Activated T-cell treated with anti-CD3 and anti-CD28 coated beads, Interleukin-2, amount 50 U/mL, for 1 hour (primary cell): ENCODE measurements at places on chromosomes 11 and 22.

- DNase-seq = no peak
These were observed 484.0 kb downstream of the ETS1 start for GRCh38 chr11:128103278-128103873.

- DNase-seq = no peak
These were observed 3.2 kb upstream of the PCF11 start for GRCh38 chr11:83153764-83154163.

DNA sequence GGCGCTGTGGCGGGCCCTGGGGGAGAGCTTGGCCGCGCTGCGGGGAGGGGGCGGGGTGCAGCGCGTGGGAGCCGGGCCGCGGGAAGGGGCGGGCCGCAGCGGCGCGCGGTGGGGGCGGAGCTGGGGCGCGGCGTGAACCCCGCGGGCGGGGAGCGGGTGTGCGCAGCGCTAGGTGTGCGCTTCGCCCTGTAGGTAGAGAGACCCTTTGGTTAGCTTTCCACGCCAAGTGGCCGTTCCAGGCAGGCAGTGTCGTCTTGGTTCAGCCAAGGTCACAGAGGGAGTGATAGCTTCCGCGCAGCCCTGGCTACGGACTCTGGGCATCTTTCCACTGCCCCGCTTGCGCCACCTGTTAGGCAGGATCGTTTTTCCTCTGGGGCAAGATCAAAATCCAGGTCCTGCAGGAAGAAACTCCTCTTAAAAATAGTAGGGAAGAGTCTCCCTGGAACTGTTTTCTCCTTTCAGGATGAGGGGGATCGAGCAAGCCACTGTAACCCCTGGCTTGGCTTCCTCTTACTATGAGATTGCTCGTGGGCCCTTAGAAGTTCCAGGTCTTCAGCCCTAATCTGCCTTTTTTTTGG lies 434 bp downstream of the BANF1 start:
- DNase-seq = no peak

GRCh38 chr11:91396236-91397133 lies 828.1 kb upstream of the FAT3 start:
- no peak for DNase-seq

GRCh38 chr11:120337355-120338106 lies 1.3 kb downstream of the ARHGEF12 start:
- DNase-seq = no peak

DNA sequence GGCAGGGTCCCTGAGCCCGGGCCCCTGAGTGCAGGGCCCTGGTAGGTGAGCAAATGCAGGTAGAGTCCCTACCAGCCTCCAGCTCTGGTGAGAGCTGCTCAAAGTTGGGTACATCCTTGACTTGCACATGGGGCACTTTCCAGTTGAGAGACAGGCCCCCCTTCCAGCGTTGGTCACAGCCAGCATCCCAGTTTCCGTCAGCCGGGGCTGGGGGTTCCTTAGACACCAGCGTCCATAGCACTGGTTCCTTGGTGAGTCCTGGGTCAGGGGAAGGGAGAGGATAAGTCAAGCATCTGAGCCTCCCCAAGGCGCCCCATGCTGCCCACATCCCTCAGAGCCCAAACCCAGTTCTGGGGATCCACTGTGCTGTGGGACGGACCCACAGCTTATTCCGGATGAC lies 5.6 kb downstream of the PNPLA5 start:
- DNase-seq = no peak

DNA sequence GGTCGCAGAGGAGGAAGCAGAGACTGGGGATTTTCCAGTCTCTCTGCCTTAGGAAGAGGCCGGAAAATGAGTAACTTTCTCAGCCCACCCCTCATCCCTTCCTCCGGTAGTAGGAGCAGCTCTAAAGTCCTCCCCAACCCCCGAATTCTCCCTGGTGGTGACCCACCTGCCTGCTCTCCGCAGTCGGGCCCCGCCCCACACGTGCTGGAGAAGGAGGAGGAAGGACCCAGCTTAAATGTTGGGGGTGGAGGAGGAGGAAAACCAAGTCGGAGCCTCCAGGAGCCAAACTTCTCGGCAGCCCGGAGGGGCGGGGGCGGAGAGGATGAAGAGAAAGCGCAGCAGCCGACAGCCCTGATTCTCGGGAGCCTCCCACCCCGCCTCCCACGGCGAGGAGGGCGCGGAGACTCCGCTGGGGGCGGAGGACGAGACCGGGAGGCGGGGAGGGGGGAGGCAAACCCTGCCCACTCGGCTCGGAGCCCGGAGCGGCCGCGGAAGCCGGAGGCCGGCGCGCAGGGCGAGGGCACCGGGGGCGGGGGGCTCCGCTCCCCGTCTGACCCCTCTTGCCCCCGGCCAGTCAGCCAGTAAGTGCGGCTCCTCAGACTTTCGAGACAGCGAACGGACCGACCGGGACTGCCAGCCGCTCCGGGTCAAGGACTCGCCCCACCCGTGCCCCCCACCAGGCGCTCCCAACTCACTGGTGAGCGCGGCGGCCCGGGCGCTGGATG lies at the start of gene TPBGL:
TSS of gene TPBGL (plus strand) at position 464 of the 725 bp plus-strand sequence. CDS start 276 bp downstream, outside the sequence.
- DNase-seq = peak; percentile 28

DNA sequence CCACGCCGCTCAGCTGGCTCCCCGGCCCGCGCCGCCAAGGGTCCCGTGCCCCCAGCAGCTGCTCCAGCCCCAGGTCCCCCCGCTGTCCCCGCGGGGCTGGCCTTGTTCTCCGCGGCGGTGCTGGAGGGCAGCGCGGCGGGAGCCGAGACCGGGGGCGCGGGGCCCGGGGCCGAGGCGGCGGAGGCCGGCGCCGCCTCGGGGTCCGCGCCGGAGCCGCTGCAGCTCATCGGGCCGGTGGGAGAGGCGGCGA lies 128 bp downstream of the TAF10 start:
- no peak for DNase-seq

DNA sequence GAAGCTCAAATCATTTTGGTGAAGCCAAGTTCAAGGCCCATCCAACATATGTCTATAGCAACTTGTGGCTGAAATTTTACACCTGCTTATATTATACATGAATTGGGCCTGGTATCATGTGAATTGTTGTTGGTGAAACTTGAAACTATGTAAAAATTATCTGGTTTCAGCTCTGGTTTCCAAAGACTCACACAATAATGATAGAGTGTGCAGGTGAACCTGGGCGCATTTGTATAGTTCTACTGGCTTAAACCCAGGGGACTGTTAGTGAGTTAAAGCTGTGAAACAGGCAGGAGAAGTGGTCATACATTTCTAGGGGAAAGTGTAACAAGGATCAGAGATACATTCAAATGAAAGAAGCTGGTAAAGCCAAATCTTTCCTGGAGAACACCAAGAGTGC lies 627.3 kb downstream of the METTL15 start:
- DNase-seq = no peak

- no peak for DNase-seq
These were observed 1.9 kb upstream of the PHF21A start for GRCh38 chr11:46122945-46123715.

DNA sequence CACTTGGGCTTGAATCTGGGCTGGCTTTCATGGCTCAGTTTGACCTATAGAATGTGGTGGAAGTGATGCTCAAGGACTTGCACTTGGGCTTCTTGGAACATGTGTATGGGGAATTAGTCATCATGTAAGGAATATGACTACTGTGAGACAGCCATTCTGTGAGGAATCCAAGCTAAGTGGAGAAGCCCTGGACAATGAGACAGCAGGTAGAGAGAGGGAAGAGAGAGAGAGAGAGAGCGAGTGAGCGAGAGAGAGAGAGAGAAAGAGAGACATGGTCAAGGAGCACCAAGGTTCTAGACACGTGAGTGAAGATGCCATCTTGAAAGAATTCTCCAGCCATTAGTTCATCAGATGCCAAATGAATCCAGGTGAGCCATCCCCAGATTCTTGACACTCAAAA lies 261.6 kb upstream of the SORL1-AS1 start:
- no peak for DNase-seq

DNA sequence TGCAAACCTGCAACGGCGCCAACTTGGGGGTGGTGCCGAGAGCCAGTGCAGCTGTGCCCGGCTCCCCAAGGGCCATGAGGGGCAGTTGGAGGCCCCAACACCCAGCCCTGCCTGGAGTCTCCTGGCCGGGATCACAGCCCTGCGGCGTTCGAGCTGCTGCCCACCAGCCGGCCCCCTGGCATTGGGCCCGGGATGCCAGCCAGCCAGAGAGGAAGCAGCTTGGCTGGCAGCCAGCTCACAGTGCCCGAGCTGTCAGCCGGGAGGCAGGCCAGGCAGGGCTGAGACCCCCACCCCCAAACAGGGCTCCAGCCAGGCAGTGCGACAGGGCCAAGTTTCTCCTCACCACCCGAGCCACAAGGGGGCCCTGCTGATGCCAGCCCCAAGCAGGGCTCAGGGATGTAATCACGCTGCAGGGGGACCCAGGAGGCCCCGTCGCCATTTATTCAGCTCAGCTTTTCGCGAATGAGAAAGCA lies 26.0 kb upstream of the TCF20 start:
- DNase-seq = peak; percentile 35

GRCh38 chr11:119249671-119250010 lies 43.5 kb downstream of the CBL start:
- DNase-seq = no peak

DNA sequence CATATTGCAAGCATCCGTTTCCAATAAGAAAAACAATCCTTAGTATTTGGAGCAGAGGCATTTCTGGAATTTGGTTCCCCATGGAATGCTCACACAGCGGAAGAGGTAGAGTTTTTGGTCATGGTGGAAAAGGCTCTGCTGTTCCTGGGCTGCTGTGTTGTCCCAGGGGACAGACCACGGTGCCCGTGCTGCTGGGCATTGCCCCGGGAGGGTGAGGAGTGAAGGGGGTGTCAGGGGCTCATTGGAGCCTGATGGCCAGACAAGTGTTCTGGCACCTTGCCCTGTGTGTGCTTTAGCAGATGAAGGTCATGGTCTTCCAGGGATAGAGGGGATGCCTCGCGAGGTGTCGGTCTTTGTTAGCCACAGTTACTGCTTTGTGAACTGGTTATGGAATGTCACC lies 61.2 kb downstream of the MPPED1 start:
- DNase-seq = no peak

- DNase-seq = no peak
These were observed 48.4 kb upstream of the WEE1 start for GRCh38 chr11:9525116-9525515.

GRCh38 chr22:48895336-48895735 lies 932.3 kb downstream of the BRD1 start:
- DNase-seq = no peak

GRCh38 chr22:36790648-36791047 lies 14.7 kb upstream of the IFT27 start:
- no peak for DNase-seq
